Activated T-cell treated with anti-CD3 and anti-CD28 coated beads, Interleukin-2, amount 50 U/mL, for 4 hours (primary cell): ENCODE measurements at places on chromosomes 1 and 21.

DNA sequence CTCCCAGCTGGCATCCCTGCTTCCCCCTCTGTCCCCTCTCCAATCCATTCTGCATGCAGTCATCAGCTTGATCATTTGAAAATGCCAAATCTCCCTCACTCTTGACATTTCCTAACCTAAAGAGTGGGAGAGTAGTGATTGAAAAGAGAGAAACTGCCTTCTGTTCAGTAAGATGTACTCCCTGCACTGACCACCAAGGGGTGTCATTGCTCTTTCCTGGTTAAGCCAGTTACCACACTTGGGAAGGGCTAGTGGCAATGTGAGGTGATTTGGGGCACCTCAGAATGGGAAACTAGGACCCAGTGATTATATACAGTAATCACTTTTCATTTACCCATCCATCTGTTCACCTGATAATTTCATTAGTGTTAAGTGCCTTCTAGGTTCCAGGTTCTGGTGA, 6.9 kb upstream of the TMEM269 start:
- no peak for DNase-seq

GRCh38 chr1:7478809-7479499, 292.1 kb upstream of the VAMP3 start:
- no peak for DNase-seq

DNA sequence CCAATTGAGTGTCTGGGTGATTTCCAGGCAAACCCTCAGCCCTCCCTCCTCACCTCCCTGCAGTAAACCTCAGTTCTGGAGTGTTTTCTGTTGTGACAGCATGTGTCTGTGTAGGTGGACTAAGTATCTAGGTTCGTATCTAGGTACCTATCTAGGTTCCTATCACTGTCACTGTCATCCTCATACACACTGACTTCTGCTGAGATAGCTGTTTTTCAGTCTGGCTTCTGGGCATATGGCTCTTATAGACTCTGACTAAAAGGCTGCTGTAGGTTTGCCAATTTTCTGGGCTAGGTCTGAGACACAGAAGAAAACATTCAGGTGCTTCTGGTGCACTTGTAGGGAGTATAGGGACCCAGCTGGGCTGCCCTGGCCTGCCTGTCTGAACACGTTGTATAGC, 8.1 kb upstream of the TRIM67 start:
- no peak for DNase-seq

DNA sequence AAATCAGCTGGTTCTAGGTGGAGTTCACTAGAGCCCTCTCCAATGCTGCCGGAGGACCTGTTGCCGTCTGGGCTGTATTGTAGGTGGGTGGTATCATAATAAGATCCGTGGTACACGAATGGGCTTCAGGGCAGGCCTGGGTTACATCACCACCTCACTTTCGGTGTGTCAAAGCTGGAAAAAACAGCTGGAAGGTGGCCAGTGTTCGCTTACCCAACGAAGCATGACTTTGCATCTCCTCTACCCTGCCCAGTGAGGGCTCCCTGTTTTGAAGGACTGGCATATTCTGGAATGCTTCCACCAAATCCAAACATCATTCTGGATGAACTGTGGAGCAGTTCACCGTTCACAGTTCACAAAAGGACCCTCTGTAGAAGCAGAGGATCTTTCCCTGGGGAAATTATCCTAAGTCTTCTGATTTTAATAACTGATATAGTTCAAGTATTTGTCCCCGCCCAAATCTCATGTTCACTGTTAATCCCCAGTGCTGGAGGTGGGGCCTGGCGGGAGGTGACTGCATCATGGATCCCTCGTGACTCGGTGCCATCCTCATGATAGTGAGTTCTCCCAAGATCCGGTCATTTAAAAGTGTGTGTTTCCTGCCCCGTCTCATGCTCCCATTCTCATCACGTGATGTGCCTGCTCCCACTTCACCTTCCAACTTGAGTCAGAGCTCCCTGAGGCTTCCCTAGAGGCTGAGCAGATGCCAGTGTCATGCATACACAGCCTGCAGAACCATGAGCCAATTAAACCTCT, 429.0 kb downstream of the KIF26B start:
- DNase-seq, result no peak

GRCh38 chr1:40563266-40563665, 31.8 kb downstream of the ZNF684 start:
- DNase-seq, result no peak

GRCh38 chr1:40079774-40080400, 17.2 kb downstream of the PPT1 start:
- no peak for DNase-seq

DNA sequence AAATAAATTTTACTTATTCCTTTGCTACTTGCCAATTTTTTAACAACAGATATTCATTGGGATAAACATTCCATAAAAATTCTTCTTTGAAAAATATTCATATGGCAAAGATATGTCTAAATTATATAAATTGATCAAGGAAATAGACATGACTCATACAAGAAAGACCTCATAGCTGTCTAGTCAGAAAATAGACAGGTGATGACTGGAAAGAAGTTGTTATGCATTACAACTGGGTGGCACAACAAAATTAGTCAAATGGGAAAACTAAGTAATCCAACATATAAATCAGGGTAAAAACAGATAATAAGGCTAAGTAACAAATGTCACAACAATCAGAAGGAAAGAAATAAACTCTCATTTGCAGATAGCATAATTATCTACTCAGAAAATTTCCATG, 92.0 kb downstream of the USH2A start:
- DNase-seq, result no peak

- DNase-seq, result peak; percentile 63
Measured at GRCh38 chr1:20521960-20522861, 14.3 kb upstream of the MUL1 start.

GRCh38 chr1:92464588-92465255, 22.0 kb downstream of the GFI1 start:
- no peak for DNase-seq

GRCh38 chr1:36864182-36864822, 170.0 kb downstream of the GRIK3 start:
- no peak for DNase-seq

DNA sequence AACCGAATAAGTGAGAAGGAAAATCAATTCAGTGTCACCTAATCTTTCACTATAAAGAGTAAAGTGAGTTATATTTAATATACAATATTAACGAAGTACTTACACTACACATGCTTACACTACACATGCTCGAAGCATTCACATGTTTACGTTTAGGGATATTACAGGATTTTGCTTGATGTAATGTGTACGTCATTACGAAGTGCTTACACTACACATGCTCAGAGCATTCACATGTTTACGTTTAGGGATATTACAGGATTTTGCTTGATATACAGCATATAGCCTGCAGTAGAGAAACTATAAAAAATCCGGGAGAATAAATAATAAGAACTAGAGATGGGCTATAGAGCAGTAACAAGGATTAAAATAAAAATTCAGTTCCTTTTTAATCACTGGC, 538.8 kb upstream of the CXADR start:
- no peak for DNase-seq

- DNase-seq, result no peak
Measured at GRCh38 chr1:201656311-201657032, 117.5 kb downstream of the NAV1 start.
